ENCODE measurements at places on chromosomes 12 and 14. TPM values are rescaled to one million over a fixed set of nuclear protein-coding genes. Genes with fewer than 3 reads are reported as not detected.

Gene OR10G3
- not detected for total RNA-seq

Gene TAS2R42
- total RNA-seq: not detected

Gene SLC17A8
- total RNA-seq: 10.1 TPM

Gene TMEM63C
- 12.7 TPM for total RNA-seq

Gene KRT3
- 0.23 TPM for total RNA-seq

Gene TAS2R31
- total RNA-seq: 8.1 TPM

Gene CD163
- 2.5 TPM for total RNA-seq

Gene RNASE3
- total RNA-seq: not detected

Gene KRT73
- total RNA-seq: not detected

Gene HOTAIR
- not detected for total RNA-seq

Gene ADAM21
- 0.69 TPM for total RNA-seq

Gene KRT2
- not detected for total RNA-seq

Gene RBM19
- total RNA-seq: 21.9 TPM

Gene CRACR2A
- 0.92 TPM for total RNA-seq

Gene TGFB3
- 12.9 TPM for total RNA-seq

Gene GLI1
- 1.6 TPM for total RNA-seq

Gene A2M
- total RNA-seq: 87.9 TPM

Gene BCL2L14
- total RNA-seq: not detected

Gene FSCB
- not detected for total RNA-seq

Gene TSHR
- 0.92 TPM for total RNA-seq

Gene LRP1-AS
- total RNA-seq: not detected

Data from diencephalon (tissue), 1 donor.